ENCODE measurements at places on chromosomes 12 and 14.
A peak's percentile ranks its signal among the peaks of the same experiment; 100 is the strongest.

DNA sequence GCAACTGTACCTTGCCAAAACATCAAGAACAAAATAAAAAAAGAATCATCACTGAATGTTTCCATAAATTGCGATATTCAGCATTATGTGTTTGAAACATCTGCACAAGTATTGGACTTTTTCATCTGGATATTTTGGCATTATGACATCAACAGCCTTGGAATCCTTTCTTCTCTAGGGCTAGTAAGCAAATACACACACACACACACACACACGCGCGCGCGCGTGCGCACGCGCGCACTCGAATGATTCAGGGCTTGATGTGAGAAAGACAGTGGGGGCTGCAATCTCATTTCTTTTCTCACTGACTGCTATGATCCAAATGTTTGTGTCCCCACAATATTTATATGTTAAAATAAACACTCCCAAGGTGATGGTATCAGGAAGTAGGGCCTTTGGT lies 90.0 kb upstream of the SLC38A4 start:
- no peak for DNase-seq

- DNase-seq: no peak
Observed at GRCh38 chr12:39127401-39127800, 222.0 kb upstream of the CPNE8 start.

GRCh38 chr12:16307856-16308475 lies 30.5 kb upstream of the SLC15A5 start:
- no peak for DNase-seq

DNA sequence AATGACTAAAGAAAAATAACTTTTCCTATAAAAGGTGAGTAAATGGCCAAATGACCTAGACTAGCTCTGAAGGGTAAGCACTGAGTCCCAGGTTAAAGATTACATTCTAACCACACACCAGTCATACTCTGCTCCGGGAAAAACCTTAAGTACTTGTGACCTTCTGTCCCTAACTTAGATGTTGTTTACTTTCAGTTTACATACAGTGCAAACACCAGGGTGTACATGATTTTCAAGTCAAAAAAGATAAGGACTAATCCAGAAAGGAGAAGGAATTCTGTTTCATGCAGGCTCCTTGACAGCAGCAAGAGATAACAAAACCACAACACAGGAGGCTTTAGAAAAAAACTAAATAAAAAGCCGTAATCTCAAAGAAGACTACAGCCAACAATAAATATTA lies 174.2 kb downstream of the PPM1H start:
- DNase-seq: no peak

DNA sequence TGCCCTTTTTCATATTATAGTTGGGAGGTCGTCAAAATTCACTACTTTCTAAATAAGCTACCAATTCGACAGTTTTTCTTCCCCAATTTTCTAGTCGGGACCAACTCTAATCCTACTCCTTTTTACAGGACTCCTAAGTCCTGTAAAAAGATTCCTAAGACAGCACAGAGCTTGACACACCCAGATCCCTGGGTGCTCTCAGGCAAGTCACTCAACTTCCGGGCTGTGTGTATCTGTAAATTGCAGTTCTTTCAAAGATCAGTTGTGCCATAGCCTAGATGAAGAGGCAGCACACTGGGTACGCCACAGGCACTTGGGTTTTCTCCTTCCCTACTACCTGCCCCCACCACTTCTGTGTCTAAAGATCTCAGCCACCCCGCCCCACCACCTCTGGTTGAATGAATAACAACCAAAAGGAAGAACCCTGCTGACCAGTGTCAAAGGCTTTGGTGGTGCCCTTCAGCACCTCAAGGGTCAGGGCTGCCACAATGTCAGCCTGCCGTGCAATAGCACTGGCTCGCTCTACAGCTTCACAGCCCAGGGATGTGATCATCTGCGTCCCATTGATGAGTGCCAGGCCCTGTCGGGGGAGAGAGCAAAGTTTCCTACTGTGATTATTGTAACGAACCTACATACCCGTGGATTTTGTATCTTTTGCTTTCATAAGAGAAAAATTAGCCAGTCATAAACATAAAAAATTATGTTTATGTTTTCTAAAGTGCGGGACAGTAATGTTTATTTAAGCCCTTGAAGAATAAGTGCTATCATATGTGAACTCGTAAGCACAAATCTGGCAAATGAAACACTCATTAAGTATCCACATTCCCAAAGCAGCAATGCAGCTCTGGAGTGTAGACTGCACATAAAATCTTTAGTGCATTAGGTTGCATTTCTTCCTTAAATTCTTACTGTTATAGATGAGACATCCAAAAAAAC lies 9.2 kb downstream of the HAL start:
- DNase-seq: no peak

- peak; percentile 5 for DNase-seq
Observed at GRCh38 chr14:83463500-83464098, 1929.9 kb upstream of the SEL1L start.

- DNase-seq: no peak
Observed at GRCh38 chr12:24364921-24365320, 415.5 kb upstream of the SOX5 start.

DNA sequence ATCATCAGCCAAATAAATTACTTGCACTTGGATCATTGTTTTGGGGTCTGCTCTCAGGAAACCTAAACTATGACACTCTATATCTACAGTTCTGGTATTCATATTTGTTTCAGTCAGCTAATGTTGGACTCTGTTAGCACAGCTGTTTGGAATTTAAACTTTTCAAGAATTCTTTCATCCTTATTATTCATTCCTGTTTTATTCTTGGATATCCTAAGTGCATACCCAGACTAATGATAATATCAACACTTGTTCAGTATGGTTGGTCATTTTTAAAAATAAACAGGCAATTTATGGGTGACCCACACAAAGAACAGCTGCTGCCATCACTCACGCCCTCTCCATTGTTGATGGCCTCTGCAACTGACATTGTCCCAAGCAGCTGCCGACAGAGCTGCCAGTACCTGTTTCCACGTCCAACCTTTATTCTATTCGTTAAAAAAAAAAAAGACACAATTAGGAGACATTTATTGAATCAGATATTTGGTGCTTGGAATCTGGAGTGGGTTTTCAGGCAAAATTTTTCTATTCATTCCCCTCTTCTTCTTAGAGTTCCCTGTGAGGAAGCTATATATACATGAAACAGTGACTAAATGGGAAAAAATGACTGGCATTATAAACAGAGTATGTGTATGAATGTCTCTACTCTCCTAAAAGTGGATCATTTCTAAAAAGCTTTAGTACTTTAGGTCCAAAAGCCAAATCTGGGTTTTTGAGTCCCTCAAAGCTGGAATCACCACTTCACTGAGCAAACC lies 252.1 kb upstream of the NAV3 start:
- no peak for DNase-seq
